ENCODE measurements at places on chromosomes 5 and 9. TPM values are rescaled to one million over a fixed set of nuclear protein-coding genes. Genes with fewer than 3 reads are reported as not detected.

The PITX1 gene
- total RNA-seq: 25.0 TPM

DNA sequence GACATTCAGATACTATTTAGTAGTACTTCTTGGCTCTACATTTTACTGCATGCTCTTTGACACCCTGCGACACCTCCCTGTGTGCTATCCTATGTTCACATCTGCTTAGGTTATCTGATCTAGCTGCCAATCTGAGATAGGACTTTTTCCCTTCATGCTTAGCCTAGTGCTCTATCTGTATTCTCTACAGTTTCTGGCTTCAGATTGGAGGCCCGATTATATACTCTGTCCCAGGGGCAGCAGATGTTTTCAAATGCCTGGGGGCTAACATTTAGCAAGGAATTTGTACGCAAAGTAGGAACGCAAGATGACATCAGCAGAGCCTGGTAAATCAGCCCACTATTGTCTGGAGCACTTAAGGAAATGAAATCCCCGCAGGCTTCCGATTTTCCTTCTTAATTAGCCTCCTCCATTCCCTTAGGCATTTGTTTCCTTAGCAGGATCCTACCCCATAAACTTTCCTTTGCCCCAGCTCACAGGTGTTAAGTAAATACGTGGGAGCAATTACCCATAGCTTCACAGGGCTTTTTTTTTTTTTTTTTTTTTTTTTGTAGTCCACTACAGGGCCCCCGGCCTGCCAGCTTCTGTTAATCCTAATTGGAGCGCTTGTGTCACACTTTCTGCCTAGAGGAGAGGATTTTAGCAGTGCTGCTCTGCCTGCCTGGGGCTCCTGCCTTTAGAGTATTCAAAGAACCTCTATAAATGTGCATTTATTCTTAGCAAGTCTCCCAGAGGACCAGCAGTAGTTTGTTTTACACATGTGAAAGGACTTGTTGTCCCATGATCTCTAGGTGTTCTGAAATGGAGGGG is 61.1 kb upstream of the LPAR1 start:
- no peak for DNase-seq

The SLIT3 gene
- total RNA-seq: 12.9 TPM

GRCh38 chr5:60436518-60436917 is 263.4 kb downstream of the DEPDC1B start:
- no peak for DNase-seq

- no peak for DNase-seq
Observed at GRCh38 chr5:179333796-179334761, 11.2 kb downstream of the ADAMTS2 start.

The TUT7 gene
- total RNA-seq: 11.5 TPM

DNA sequence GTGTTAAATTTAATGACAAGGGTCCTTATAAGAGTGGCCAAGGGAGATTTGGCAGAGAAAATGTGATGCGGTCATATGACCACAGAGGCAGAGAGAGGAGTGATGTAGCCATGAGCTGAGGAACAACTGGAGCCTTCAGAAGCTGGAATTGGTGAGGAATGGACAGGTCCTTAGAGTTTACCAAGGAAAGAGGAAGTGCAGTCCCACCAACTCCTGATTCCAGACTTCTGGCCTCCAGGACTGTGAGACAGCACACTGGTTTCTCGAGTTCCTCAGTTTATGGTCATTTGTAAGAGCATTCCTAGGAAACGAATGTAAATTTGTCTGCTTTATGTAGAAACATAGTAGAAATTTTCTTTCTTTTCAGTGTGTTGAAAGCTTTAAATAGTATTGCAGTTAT is 410.1 kb downstream of the CDH18 start:
- DNase-seq: no peak

The ANKRD18A gene
- total RNA-seq: not detected

GRCh38 chr9:91834740-91835139 is 115.3 kb downstream of the ROR2 start:
- no peak for DNase-seq

The MAP3K1 gene
- total RNA-seq: 18.8 TPM

DNA sequence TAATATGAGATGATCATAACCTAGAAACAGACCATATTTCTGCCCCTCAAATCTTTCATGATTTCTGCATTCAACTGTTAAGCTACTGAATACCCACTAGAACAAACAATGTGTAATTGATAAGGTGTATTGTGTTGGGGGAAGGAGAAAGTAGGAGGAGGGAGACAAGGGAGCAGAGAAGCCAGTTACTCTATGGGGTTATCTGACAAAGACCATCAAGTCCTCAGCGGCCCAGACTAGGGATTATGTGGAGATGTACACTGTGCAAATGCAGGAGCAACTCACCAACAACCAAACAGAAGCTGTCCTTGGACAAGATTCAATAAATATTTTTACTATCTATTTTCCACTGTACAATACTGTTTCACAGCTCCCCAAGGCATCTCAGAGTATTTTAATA is 2.7 kb downstream of the NRG2 start:
- no peak for DNase-seq

The PAIP1 gene
- total RNA-seq: 172 TPM

GRCh38 chr9:112012026-112012902 is 115.7 kb downstream of the UGCG start:
- peak; percentile 94 for DNase-seq

The TYRP1 gene
- 2.5 TPM for total RNA-seq

The PLAA gene
- 22.7 TPM for total RNA-seq

DNA sequence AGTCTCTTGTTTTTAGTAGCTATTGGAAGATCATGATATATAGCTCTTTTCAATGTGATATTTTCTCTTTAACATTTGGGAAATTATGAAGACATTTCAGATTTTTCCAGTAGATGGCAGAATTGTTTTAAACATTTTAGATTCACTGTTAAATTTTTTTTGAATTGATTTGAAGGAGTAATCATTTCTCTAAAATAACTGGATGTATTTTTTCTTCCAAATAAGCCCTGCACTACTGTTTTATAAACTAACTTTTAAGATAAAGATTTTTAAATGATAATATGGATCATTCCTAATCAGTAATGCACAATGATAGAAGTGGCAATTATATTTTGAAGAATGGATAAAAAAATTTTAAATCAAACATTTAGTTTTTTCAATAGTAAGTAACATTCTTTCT is 14.2 kb downstream of the NDUFAF2 start:
- no peak for DNase-seq

The MED22 gene
- 19.7 TPM for total RNA-seq

The LCN1 gene
- not detected for total RNA-seq

- no peak for DNase-seq
Observed at GRCh38 chr9:95465115-95465514, 51.7 kb downstream of the PTCH1 start.

The SMIM33 gene
- total RNA-seq: not detected

- no peak for DNase-seq
Observed at GRCh38 chr9:21672761-21673160, 129.7 kb upstream of the MTAP start.

GRCh38 chr9:13899924-13900323 is 414.0 kb downstream of the NFIB start:
- no peak for DNase-seq

DNA sequence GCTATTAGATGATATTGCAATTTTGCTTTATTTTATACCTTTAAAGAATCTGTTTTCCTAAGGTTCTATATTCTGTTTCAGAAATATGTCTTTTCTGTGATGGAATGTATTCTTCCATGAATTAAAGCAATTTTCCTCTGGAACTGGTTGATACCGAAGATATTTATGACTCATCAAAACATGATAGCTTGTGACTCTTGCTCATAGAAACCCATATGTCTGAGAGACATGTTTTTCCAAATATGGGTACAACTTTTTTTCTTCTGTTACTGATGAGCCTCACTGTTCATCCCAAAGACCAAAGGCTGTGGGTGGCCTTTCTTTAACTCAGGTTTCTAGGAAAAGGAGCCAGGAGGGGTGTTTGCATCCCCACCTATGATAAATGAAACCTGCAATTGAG is 126.1 kb upstream of the PAPPA start:
- DNase-seq: no peak

The FOXD4L4 gene
- not detected for total RNA-seq

The FGF10 gene
- not detected for total RNA-seq

The POLE3 gene
- total RNA-seq: 72.3 TPM

The SLCO6A1 gene
- not detected for total RNA-seq

- DNase-seq: no peak
Observed at GRCh38 chr5:173839117-173839713, 48.9 kb upstream of the CPEB4 start.

- no peak for DNase-seq
Observed at GRCh38 chr9:133430244-133430643, 8.1 kb downstream of the ADAMTS13 start.

- no peak for DNase-seq
Observed at GRCh38 chr5:65478336-65478735, 3.4 kb downstream of the ADAMTS6 start.

DNA sequence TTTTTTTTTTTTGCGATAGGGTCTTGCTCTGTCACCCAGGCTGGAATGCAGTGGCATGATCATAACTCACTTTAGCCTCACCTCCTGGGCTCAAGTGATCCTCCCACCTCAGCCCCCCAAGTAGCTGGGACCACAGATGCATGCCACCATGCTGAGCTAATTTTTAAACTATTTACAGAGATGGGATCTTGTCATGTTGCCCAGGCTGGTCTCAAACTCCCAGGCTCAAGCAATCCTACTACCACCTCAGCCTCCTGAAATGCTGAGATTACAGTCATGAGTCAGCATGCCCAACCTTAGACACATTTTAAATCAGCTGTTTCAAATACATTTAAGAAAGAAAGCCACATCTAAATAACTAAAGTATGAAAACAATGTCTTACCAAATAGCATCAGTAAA is 439.0 kb downstream of the EBF1 start:
- peak; percentile 85 for DNase-seq

DNA sequence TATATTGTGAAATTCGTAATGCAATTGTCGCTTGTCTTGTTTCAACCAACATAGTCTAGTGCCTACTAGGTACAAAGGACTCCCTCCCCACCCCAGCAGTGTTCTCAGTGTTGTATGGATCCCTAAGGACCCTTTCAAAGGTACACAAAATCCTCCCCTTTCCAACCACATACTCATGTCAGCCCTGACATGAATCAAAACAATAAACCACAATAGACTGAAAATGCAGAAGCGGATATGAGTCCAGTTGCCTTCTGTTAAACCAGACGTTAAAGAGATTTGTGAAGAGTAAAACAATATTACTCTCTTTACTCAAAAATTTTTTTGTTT is 82.4 kb upstream of the IFNK start:
- no peak for DNase-seq

The ACTL7A gene
- not detected for total RNA-seq

GRCh38 chr9:33331377-33331891 is 41.1 kb downstream of the NFX1 start:
- no peak for DNase-seq

GRCh38 chr9:108191065-108191464 is 664.7 kb downstream of the ACTL7B start:
- DNase-seq: no peak

GRCh38 chr5:40312205-40312604 is 367.5 kb upstream of the PTGER4 start:
- DNase-seq: no peak

DNA sequence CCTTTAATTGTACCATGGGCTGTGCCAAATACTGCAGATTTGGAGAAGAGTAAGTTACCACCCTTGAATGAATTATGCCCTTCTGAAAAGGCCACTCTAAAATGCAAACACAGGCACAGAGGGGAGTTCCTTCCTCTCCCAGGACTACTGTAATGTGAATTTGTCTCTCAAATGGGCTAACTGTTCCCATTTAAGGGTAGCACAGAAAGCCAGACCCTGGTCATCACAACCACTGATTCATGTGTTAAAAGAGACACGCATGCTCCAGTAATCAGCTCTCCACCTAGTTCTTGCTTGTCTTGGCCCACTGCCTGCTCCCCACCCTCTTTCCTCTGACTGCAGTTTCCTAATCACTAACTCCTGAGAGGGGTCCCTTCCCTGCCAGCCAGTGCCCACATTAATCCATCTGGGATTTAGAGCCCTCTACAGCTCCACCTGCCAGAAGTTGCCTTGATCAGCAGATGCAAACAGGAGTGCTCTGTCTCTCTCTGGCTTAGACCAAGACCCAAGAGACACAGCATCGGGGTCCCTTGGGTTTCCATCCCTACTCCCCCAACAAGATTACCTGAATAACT is 382.4 kb downstream of the TMEM167A start:
- no peak for DNase-seq

Data from SJSA1 (cell line).